ENCODE measurements at places on chromosomes 5 and 9.

GRCh38 chr5:126801174-126801991, 24.4 kb downstream of the LMNB1 start:
- no peak for DNase-seq

DNA sequence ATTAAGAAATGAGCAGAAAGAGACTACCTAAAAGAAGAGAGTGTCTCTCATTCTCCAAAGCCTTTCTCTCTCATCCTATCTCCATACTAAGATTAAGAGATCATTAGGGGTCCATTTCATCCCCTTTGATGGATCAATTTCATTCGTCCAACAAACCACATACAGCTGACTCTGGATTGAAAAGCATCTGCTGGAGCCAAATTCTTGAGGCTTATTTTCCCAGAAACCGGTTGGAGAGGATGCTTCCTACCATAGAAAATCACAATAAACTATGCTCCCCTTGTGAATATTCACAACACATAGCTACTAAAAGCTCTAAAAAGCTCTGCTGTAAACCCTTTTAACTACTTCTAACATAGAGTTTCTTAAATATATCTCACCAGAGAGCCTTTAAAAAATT, 755.0 kb upstream of the ZNF608 start:
- DNase-seq = no peak

- DNase-seq = no peak
These were observed 25.5 kb downstream of the KCNMB1 start for GRCh38 chr5:170363671-170364070.

DNA sequence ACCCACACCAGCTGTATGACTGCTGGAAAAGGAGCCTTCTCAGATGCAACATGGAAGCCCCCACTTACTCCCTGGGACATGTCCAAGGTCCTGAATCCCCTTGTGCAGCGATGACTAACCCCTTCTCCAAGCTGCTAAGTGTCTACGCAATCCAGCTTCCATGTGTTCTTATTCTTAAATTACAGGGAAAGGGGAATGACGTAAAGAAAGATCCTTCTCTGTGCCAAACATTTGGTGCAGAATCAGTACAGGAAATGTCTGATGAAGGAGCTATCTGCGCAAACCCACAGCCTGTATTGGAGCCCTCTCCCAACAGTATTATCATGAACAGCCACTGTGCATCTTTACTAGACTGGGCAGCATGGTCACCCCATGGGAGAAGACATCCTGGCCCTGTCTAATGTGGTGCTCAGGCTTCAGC, 183.2 kb downstream of the FRMD3 start:
- DNase-seq = no peak

DNA sequence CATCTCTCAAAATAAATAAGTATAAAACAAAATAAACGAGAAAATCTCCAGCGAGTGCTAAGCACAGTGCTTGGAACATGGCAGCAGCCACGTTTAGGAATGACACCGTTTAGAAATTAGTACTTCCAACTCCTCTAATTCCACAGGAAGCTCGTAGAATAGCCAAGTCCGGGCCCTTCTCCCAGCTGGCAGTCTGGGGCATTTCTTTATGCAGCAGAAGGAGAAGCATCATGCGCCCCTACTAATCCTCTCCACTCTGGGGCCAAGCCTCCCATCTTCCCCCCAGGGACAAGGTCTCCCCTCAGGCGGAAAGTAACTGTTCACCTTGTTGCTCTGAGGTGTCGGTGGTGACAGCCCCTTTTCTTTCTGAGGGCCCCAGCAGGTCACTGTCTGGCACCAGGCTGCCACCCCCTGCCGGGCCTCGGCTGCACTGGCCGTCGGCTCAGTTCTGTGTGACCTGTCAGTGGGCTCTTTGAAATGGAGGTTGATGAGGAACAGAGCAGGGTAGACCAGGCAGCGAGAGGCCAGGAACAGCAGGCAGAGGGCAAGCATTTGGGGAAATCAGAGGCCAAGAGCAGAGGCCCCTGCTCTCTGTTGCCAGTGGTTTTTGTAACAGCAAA, 113.5 kb upstream of the WWC1 start:
- no peak for DNase-seq

GRCh38 chr5:102450313-102450990, 48.3 kb downstream of the SLCO6A1 start:
- DNase-seq = no peak

- no peak for DNase-seq
These were observed 82.0 kb downstream of the COL5A1 start for GRCh38 chr9:134723491-134724190.

GRCh38 chr5:87541676-87542075, 128.9 kb upstream of the CCNH start:
- no peak for DNase-seq

- DNase-seq = no peak
These were observed 25.1 kb downstream of the ERGIC1 start for GRCh38 chr5:172858990-172859811.

DNA sequence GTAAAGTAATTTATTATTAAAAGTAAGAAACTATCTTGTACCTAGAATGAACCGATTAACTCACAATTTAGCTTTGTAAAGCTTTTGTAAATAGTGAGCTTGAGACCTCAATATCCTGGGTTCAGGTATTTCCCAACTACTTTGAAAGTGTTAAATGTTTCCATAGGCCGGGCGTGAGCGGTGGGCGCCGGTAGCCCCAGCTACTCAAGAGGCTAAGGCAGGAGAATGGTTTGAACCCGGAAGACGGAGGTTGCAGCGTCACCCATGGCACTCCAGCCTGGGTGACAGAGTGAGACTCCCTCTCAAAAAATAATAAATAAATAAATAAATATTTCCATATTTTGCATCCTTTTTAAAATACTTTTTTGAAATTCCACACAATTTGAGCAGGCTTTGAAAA, 1.5 kb upstream of the ANKH start:
- no peak for DNase-seq

DNA sequence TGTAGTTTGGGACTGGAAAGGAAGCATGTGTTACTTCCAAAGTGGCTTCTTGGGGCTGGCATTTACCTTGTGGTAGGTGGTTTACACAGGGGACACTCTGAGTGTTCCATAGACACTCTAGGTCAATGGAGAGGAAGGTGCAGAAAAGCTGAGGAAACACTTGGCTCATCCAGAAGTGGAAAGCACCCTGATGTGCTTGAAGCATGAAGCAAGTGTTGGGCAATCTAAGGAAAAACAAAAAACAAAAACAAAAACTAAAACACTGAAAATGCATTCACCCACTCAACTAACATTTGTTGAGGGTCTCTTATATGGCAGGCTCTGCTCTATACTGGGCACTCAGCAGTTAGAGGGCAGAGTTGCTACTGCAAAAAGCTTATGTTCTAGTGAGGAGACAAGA, 2.9 kb upstream of the ERAP2 start:
- no peak for DNase-seq

DNA sequence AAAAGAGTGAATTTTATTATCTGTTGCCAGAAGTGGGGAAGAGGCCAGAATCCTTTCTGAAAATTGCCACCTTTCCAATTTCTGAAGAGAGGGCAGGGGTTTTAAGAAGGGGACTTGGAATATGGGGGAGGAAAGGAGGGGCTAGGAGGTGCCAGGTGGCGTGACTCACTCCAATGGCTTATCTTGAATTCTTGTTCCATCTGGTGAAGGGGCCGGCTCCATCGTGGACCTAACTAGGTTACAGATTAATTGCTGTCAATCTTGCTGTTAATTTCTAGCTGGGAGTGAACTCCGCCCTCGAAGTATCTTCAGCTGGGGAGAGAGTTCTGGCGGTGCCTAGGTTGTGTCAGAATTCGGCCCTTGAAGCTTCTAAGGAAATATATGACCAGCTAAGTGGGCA, 138.7 kb downstream of the YTHDC2 start:
- DNase-seq = no peak

GRCh38 chr9:29796291-29796952, 2223.1 kb upstream of the C9orf72 start:
- no peak for DNase-seq

DNA sequence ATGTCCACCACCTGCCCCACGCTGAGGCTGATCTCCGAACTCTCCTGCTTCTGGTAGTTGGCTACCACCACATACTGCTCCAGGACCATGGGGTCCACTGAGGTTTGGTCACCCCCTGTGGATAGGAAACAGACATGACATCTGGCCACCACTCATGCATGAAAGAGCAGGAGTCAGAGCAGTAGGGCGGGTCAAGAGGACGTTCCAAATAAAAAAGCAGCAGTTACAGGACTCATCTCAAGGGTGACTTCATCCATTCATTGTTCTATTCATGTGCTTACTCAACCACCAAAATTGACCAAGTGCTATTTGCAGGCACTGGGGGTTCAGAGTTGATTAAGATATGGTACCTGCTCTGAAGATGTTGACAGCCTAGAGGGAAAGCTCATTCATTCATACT, 79.2 kb upstream of the UBTD2 start:
- DNase-seq = no peak

GRCh38 chr5:132469380-132470009, 21.1 kb downstream of the IRF1 start:
- no peak for DNase-seq

Measured in stimulated activated CD4-positive, alpha-beta T cell treated with anti-CD3 and anti-CD28 coated beads, Interleukin-12 subunit alpha, Interleukin-12 subunit beta, amount 100 ng/mL, for 24 hours (primary cell).